GOT3 (cell line): ENCODE measurements at places on chromosomes 12 and 14.

GRCh38 chr12:108653922-108654321, 20.2 kb upstream of the SELPLG start:
- no peak for DNase-seq

DNA sequence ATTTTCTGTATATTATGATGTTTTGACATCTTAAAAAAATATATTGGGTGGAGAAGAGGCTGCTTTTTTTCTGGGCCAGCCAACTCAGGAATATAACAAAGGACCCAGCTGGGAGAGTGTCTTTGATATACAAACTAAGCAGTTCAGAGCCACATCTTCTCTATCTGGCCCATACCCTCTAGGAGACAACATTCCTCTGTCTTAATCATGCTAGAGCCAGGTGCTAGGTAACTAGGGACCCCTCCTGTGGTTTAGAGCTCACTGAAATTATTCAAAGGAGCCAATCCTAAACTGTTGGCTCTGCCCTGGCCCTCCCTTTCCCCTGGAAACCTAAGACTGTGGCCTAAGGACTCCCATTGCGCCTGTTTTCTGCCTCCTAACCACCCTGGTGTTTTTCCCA, 193.1 kb upstream of the DIO2 start:
- no peak for DNase-seq

DNA sequence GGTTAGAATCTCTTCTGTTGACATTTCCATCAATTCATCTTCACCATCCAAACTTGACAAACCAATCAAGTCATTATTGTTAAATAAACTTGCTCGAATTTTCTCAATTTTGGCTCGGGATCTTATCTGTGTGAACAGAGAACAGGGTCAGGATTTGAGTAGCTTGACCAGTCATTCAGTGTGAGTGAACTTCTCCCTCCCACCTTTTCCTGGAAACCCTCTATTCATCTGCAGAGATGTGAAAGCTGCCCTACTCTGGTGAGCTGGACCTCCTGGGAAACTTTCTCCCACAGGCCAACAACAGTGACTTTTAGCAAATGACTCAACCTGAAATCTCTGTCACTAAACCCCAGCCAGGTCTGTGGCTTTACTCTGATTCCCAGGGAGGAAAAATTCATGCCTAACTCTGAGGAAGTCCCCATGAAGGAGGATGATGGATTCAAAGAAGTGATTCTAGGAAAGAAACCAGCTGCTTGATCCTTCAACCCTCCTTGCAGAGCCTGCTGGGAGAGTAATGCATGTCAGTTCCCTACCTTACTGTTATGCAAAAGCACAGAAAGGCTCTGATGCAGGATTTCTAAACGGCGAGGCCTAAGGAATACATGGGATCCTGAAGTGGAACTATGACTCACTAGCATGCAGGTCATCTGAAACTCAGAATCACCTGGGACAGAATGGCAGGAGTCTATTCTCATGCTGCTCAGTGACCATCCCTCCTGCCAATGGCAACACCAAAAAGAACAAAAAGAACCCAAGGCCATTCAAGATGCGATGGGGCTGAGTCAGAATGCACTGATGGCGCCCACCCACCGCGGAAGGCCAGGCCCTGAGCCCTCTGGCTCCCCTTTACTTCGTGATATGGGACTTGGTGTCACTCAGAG, 58.0 kb downstream of the TRAFD1 start:
- DNase-seq, result no peak

- DNase-seq, result no peak
These were observed 59.6 kb upstream of the KCNC2 start for GRCh38 chr12:75269209-75269608.

GRCh38 chr14:68042586-68043210, 223.1 kb downstream of the RAD51B start:
- no peak for DNase-seq

DNA sequence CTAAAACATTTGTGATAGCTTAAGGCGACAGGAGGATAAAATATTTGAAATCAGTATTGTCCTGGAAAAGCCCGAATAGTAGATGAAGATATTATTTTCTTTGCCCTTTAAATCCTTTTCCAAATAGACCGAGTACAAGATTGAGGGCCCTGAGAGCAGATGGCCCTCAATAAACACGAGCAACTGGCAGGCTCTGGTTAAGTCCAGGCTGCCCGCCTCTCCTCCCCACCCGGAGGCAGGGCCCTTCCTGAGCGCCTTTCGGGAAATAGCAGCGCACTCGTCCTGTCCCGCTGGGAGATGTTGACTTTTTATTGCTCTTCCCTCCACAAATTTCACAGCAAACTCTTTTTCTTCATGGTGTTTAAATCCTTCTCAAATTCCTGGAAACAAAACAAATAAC, 50.8 kb upstream of the MAX start:
- DNase-seq, result no peak

DNA sequence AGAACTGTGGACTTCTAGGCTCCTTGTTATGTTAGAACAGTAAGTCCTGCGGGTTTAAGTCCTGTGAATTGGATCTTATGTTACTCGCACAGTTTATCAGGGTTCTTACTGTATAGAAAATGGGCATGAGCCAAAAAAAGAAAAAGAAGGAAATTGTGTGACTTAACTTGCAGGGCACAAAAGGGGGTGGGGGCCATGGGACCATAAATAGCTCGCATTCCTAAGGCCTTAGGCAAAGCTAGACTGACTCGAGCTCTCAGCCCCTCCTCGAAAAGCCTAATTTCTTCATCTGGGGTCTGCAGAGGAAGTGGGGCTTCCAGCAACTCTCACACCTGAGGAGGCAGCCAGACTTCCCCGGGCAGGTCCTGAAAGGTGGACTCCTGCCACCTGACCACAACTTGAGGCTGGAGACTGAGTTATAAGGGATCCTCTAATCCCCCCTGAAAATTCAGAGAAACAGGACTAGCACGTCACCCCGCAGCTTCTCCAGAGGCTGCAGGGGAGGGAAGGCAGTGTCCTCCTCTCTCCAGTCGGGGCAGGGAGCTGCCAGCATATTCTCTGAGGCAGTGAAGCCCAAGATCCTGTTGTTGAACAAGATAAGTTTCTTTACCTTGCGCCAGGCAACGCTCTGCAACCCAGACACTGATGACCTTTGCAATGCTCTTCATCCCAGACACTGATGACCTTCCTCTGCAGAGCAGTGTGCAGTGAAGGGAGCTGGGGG, 280.5 kb downstream of the PCNX1 start:
- no peak for DNase-seq

DNA sequence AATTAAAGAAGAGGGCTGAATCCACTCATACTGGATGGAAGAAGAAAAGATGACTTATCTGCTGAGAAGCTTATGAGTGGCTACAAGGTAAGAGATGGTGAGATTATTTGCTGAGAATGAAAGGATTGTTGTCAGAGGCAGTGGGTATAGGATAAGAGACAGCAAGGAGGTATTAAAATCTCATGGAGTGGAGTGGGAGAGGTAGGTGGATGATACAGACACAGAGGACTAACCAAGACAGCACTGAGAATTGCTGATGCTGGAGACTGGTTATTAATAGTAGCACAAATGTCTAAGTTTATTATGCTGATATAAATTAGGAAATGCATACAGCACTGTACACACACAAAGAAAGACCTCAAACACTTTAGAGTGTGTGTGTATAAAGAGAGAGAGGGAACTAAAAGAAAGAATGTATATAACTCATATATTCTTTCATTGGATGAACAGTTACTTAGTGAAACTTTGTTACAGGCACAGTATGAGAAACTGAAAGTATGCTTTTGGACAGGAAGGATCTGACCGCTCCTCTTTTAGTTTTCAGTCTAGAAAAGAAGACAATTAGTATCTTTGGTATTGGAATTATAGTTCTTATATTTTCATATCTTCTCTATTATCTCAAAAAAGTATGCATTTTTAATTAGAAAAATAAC, 543.1 kb downstream of the LRFN5 start:
- DNase-seq, result no peak

DNA sequence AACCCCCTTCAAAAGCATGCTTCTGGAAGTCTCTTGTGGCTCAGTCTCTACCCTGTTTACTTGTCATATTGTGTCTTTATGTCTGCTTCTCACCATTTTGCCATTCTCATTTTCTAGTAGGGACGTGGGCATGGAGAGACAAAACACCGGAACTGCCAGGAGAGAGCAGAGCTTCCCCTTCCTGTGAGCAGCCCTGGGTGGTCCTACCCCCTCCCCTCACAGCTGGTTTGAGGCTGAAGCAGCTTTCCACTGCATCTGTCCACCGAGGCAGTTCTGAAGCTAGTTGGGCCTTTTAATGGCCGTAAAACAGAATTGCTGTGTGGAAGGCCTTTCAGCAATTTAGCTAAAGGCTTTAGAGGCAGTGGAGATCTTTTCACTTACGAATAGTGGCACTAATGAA, 77.0 kb downstream of the PELI2 start:
- DNase-seq, result no peak

- DNase-seq, result no peak
These were observed 4.5 kb downstream of the HCAR1 start for GRCh38 chr12:122726080-122726558.

DNA sequence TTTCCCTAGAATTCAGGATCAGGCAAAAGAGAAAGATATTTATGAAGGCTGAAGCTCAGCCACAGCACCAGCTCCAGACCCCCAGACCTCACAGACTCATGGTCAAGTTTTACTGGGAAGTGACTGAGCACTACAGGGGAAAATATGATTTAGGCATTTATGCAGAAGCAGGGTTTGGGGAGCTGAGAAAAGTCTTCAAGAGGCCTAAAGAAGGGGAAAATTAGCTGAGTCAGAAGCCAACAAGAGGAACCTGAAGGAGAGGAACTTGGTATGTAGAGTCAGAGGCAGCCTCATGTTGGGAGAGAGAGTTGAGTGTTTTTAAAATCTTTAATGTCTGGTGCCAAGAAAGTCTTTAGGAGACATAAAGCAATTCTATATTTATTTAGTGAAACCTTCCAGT, 63.0 kb downstream of the FOS start:
- no peak for DNase-seq

GRCh38 chr12:28536088-28536487, 345.8 kb downstream of the CCDC91 start:
- no peak for DNase-seq

DNA sequence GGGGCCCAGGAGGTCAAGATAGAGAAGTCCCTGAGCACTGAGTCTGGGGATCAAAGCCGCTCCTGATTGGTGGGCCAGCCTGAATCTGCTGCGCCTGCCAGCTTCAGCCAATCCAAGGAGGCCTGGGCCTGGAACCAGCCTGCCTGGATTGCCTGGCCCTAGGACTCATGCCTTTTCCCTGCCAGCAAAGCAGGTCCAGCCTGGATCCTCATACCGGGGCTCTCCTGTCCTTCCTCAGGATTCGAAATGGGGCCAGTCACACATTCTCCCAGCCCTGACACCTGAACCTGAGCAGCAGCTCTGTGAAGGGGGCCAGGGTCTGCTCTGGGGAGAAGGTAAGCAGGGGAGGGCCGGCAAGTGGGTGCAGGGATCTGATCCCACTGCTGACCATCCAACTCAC, 81.9 kb downstream of the NINJ2 start:
- DNase-seq, result no peak

DNA sequence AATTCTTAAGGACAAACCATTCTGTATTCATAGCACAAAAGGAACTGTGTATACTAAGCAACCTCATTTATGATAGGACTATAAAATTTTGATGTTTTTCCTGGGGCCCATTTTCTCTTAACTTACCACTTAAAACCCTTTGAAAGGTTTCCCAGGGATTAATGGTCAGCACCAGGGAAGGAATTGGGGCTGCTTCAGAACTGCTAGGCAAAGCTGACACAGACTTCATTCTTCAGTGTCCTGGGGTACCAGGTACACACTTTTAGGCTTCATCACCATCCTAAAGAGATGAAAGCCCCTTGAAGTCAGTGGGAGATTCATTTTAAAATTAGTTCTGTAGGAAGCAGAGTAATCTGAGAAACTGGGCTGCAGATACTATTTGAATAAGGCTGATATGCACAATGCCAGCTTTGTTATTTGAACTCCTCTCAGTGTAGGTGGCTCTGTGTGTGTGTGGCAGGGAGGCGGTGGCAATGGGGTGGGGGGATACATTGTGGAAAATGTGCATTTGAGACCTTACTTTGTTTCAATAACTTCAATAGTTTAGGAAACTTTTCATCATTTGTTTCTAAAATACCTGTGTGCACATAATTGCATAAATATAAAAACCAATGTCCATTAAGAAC, 329.3 kb upstream of the DCN start:
- DNase-seq, result no peak

DNA sequence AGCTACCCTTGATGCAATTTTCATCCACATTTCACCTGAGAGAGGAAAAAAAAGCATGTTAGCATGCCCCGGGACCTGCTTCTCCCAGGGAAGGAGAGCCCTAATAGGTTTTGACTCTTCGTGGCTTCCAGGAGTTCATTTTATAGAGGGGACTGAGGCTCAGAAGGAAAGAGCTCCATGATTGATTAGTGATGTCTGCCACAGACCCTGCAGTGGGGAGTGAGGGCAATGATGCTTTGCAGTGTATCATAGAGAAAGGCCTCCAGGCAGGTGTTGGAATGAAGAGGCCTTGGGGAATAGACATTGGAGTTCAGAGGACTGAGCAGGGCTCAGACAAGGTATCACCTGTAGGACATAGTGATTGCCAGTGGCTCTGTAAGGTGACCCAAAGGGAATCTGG, 41.5 kb downstream of the RNFT2 start:
- DNase-seq, result no peak

DNA sequence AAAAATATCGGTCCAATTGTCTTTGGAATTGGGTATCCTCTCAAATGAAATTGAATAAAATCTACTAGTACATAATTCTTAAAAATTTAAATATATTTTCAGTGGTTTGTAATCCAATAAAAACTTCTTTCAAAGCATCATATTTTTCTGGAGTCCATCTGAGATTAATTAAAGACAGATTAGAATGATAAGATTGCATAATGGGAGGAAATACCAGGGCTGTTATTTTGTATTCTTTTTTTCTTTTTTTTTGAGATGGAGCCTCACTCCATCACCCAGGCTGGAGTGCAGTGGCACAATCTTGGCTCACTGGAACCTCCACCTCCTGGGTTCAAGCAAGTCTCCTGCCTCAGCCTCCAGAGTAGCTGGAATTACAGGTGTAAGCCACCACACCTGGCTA, 103.8 kb downstream of the TMTC3 start:
- no peak for DNase-seq

DNA sequence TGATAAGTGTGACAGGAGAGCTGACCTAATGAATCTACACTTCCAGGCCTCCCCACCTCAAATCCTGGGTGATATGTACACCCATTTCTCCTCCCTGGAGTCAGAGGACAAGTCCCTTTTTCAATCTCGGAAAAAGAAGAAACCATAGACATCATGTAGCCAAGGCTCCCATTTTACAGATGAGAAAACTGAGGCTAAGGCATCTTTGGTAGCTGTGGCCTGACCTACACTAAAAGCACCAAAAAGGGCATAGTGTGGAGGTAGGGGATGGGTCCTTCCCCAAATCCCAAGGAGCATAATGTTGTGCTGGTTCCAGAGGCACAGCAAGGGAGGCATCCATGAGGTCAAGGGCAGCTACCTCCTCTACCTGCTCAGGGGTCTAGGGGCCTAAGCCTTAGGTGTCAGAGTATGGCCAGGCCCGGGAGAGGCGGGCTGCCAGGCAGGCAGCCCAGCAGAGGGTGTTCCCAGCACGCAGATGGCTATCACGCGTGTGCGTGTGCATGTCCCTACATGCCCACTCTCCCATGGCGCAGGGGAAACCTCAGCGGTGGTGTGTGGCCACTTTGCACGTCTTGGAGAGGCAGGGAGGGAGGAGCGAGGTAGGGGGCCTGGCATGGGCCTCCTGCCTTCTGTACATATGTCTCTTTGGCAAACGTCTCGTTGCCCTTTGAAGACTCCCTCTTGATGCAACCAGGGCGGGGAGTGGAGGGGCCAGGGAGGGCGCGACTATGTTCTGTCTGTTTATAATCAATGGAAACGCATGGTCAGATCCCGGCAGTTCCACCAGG, 2.5 kb downstream of the PGF start:
- DNase-seq, result no peak
